ENCODE measurements at places on chromosomes 13 and 19. TPM values are rescaled to one million over a fixed set of nuclear protein-coding genes. Genes with fewer than 3 reads are reported as not detected.

DNA sequence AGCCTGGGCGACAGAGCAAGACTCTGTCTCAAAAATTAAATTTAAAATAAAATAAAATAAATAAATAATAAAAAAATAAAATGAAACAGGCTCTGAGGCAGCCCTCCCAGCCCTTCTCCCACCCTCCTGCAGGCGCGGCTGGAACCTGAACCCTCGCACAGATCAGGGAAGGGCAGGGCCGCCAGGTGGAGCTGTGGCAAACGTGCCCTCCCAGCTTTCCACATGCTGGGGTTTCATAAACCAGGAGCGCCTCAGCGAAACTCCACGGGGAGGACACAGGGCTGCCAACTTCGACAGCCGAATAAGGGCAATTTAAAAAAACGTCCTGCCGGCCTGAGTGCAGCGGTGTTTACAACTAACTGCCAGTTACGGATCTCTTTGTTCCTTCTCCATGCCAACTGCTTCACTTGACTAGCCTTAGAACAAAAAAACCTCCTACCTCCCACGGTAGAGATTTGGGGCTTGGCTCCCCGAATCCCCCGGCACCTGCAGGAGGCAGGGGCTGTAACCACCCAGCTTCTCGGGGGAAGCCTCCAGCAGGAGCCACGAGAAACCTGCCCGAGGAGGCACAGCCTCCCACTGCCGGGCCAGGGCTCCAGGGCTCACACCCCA, 15.9 kb downstream of the ZNF787 start:
- peaks cover 5% of the 10 kb centered on the region for H3K4me1 ChIP-seq
- H3K4me3 ChIP-seq: no peak overlapping the region
- no peaks in the 10 kb centered on the region for H3K36me3 ChIP-seq
- no peak for DNase-seq
- H3K27me3 ChIP-seq: no peaks in the 10 kb centered on the region
- no peak overlapping the region for H3K27ac ChIP-seq

GRCh38 chr19:13833330-13834243, 38.3 kb downstream of the ZSWIM4 start:
- peak overlapping the region; percentile 66 for H3K4me3 ChIP-seq
- H3K27me3 ChIP-seq: no peaks in the 10 kb centered on the region
- DNase-seq: peak; percentile 92
- H3K27ac ChIP-seq: peak overlapping the region; percentile 59
- H3K36me3 ChIP-seq: no peaks in the 10 kb centered on the region

ACP7 gene
- not detected for total RNA-seq

GRCh38 chr19:40221858-40222619, 3.9 kb upstream of the TTC9B start:
- H3K4me1 ChIP-seq: peaks cover 26% of the 10 kb centered on the region
- no peak overlapping the region for H3K4me3 ChIP-seq
- no peaks in the 10 kb centered on the region for H3K36me3 ChIP-seq

MAG gene
- not detected for total RNA-seq

GRCh38 chr19:33208904-33209849, 15.0 kb downstream of the LRP3 start:
- no peak for DNase-seq
- no peak overlapping the region for H3K4me3 ChIP-seq
- no peaks in the 10 kb centered on the region for H3K27me3 ChIP-seq
- H3K27ac ChIP-seq: no peak overlapping the region

- H3K27me3 ChIP-seq: no peaks in the 10 kb centered on the region
- no peak within 1 kb of the TSS for H3K4me3 ChIP-seq
- no peak for DNase-seq
- no peaks in the 10 kb centered on the region for H3K36me3 ChIP-seq
Observed at GRCh38 chr13:76948149-76948548, at the start of gene ACOD1. TSS of gene ACOD1 (plus strand) at chr13:76948511. CDS start at chr13:76948559, 48 bp downstream.

GRCh38 chr19:31168106-31168625, 181.1 kb downstream of the TSHZ3 start:
- no peak overlapping the region for H3K27ac ChIP-seq

GRCh38 chr13:80881495-80881894, 540.6 kb upstream of the SPRY2 start:
- H3K27ac ChIP-seq: no peak overlapping the region
- DNase-seq: no peak
- H3K27me3 ChIP-seq: no peaks in the 10 kb centered on the region
- H3K36me3 ChIP-seq: no peaks in the 10 kb centered on the region
- no peaks in the 10 kb centered on the region for H3K4me1 ChIP-seq

APOC4 gene
- total RNA-seq: not detected

- no peaks in the 10 kb centered on the region for H3K27me3 ChIP-seq
- H3K4me3 ChIP-seq: no peak overlapping the region
- peaks cover 28% of the 10 kb centered on the region for H3K4me1 ChIP-seq
Observed at GRCh38 chr19:5129691-5130090, 160.8 kb downstream of the KDM4B start.

CGB3 gene
- not detected for total RNA-seq

DNA sequence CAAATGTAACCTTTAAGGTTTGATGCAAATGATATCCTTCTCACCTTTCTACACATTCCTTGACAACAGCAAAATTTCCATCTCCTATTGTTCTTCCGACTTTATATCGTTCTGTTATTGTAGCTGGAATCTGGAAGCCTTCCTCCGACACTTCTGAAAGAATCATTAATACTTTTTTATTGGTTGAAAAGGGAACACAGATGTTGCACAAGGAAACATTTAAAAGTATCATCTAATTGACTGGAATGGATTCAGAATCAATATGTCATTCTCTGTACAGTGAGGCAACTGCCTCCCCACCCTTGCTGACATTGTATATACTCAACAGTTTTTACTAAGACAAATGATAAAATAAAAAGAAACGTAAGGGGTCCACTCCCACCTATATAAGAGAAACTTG, 295.2 kb downstream of the DCLK1 start:
- no peak for DNase-seq
- H3K4me1 ChIP-seq: no peaks in the 10 kb centered on the region
- H3K27me3 ChIP-seq: no peaks in the 10 kb centered on the region
- H3K36me3 ChIP-seq: no peaks in the 10 kb centered on the region
- H3K27ac ChIP-seq: no peak overlapping the region
- H3K4me3 ChIP-seq: no peak overlapping the region

DNA sequence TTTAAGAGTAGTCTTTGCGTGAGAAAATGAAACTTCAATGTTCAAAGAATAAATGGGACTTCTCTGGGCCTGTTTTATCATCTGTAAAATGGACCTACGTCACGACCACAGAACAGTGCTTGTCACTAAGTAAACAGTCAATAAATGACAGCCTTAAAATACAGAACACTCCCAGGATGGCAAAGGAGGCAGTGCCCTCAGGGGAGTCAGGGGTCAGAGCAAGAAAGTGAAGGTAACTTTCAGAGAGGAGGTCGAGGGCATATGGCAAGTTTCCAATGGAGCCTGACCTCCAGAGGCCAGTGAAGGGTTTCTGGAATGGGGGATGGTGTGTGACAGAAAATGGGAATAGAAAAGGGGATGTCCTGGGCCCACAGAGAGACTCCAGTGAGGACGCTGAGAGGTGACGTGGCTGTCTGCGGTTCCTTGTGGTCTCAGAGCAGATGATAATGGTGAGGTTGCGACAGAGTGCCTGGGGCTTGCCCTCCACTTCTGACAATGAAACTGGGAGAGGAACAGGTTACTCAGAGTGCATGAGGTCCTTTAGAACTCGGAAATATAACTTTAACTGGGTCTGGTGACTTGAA, 91.8 kb downstream of the UBL3 start:
- H3K36me3 ChIP-seq: no peaks in the 10 kb centered on the region
- H3K27ac ChIP-seq: no peak overlapping the region
- peak; percentile 36 for DNase-seq
- no peaks in the 10 kb centered on the region for H3K4me1 ChIP-seq

DNA sequence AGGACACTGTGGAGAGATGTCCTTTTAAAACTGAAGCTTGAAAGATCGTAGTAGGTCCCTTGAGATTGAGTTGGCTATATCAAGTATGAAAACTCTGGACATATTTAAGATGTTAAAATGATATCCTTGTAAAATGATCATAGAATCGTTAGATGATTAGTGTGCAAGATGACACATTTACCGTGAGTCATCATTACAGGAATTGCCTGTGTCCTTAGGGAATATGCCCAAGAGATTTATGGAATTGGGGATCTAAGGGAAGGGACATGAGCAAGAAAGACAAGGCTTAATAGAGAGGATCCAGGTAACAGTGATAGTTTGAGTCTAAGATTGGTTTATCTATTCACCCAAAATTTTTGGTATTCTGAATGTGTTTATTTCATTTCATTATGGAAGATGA, 233.7 kb downstream of the GPC5 start:
- no peak overlapping the region for H3K27ac ChIP-seq
- H3K36me3 ChIP-seq: no peaks in the 10 kb centered on the region
- H3K27me3 ChIP-seq: no peaks in the 10 kb centered on the region
- no peaks in the 10 kb centered on the region for H3K4me1 ChIP-seq
- H3K4me3 ChIP-seq: no peak overlapping the region
- no peak for DNase-seq

DNA sequence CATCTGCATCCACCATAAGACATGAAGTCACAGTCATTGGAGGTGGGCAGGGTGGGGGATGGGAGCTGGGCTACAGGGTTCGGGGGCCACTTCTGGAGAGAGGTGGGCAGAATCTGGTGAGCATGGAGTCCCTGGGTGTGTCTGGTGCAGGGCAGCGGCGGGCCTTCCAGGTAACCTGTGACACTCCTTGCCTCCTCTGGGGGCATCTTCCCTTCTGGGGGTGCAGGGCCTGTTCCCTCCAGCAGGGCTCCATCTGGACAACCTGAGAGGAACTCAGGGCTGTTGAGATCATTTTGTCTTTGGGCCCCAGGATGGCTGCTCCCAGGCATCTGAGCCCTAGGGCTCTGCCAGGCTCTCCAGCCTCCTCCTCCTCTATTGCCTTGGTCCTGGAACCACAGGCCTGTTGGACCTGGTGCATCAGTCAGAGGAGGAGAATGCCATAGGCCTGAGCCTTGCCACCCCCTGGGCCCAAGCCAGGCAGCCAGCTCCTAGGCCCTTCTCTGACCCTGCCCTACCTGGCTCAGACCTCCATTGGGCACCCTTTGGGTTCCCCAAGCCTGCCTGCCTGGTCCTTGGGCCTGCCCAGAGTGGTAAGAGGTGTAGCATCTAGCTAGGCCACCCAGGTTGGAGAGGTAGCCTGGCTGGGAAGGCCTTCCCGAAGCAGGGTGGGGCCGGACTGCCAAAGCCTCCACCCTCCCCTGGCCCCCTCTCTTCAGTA, 13.4 kb downstream of the LYL1 start:
- no peak overlapping the region for H3K27ac ChIP-seq
- DNase-seq: no peak
- H3K4me3 ChIP-seq: no peak overlapping the region
- H3K4me1 ChIP-seq: no peaks in the 10 kb centered on the region
- H3K27me3 ChIP-seq: no peaks in the 10 kb centered on the region

- H3K27ac ChIP-seq: no peak overlapping the region
- peaks cover 21% of the 10 kb centered on the region for H3K27me3 ChIP-seq
- H3K4me3 ChIP-seq: no peak overlapping the region
Observed at GRCh38 chr19:47435196-47435595, 15.9 kb upstream of the MEIS3 start.

- H3K4me1 ChIP-seq: no peaks in the 10 kb centered on the region
- no peak overlapping the region for H3K4me3 ChIP-seq
- DNase-seq: no peak
- H3K27ac ChIP-seq: no peak overlapping the region
- no peaks in the 10 kb centered on the region for H3K36me3 ChIP-seq
Observed at GRCh38 chr13:39590466-39591036, 12.4 kb downstream of the LHFPL6 start.

APC2 gene
- 0.09 TPM for total RNA-seq

FFAR1 gene
- total RNA-seq: not detected

DNA sequence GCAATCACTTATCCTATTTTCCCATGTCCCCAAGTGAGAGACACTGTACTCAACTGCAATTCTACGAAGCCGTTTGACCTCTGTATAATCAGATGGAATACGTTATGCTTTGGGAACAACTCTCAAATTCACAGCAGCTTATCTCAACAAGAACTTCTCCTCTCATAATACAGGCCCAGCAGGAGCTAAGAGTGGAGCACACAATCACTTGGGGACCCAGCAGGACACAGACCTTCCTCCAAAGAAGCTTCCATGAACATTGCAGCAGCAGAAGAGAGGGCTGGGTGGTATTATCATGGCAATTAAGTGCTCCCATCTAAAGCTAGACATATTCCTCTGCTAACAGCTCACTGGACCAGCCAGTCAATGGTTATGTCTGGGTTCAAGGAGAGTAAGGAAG, 428.3 kb upstream of the MIR17HG start:
- no peaks in the 10 kb centered on the region for H3K27me3 ChIP-seq
- H3K4me1 ChIP-seq: no peaks in the 10 kb centered on the region

Measured in CD8-positive, alpha-beta memory T cell (primary cell).